ENCODE measurements at places on chromosomes 5 and 9.

DNA sequence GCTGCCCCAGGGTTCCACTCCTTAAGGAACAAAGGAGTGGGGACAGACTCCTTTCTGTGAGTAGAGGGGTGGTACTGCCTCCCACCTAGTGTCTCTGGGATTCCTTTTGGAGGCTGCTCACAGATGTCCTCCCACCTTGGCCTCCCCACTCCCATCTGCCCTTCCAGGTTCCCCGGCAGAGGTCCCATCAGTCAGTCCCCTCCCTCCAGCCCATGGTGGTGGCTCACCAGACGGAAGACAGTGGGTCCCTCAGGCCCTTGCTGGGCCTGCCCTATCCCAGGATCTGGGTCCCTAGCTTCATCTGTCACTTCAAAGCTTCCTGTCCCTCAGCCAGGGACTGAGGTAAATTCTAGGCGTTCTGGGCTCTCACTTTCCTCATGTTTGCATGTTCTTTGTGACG, 35.6 kb upstream of the NEK6 start:
- no peak for DNase-seq

DNA sequence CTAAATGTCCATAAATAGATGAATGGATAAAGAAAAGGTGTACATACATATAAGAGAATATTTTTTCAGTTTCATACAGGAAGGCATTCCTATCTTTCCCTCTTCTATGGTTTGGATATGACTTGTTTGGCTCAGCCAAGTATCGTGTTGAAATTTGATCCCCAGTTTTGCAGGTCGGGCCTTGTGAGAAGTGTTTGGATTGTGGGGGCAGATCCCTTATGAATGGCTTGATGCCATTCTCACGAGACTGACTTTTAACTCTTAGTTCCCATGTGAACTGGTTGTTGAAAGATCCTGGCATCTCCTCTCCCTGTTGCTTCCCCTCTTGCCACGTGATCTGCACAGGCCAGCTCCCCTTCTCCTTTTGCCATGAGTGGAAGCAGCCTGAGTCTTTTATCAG, 421.1 kb upstream of the FTMT start:
- DNase-seq: no peak

DNA sequence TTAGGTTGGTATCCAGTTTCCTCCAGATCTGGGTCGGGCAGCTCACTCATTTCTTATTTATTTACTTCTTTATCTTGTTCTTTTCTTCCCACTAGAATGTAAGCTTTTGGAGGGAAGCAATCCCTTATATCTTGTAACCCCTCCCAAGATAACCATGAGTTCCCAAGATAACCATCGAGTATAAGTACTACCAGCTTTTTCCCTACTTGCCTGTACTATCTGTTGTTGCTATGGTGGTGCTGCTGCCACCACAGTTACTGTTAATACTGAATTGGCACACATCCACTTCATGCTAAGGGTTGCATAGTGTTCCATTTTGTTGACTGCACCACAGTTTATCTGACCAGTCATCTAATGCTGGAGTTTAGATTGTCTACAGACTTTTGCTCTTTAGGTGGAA, 19.9 kb downstream of the NUP214 start:
- DNase-seq: no peak

DNA sequence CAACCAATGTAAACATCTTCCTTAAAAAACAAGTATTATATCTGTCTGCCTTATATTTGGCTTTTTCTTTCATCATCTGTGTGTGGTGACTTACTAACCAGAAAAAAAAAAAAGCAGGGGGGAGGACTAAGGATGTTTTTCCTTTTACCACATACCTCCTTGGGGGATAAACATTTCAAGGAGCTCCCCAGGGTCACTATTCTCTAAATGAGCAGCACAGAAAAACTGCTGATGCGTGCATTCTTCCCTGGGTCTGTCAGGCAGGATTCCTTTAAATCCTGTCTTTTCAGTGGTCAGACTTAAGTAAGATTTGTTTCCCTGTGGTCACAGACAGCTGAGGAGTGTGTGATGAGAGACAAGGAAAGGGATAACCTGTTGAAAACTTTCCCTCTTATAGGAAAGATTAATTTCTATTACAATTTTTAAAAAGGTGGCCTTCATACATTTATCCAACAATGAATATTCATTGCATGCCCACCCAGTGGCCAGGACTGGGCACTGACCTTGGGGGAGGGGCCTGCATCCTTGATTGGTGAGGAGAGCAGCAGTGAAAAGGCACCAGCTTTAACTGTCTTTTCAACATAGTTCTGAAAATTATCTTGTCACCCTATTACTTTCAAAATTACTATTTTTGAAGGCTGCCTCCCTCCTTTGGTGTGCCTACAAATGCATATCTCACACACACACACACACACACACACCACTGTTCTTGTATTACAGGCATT, 123.1 kb downstream of the TLE4 start:
- DNase-seq: no peak

GRCh38 chr5:33539212-33539611, 98.4 kb downstream of the TARS1 start:
- DNase-seq: no peak

- DNase-seq: no peak
These were observed 304.0 kb downstream of the PJA2 start for GRCh38 chr5:109105631-109106267.

GRCh38 chr5:20248118-20248517, 260.1 kb upstream of the CDH18 start:
- no peak for DNase-seq

GRCh38 chr9:98568234-98568908, 140.4 kb downstream of the GABBR2 start:
- DNase-seq: no peak

DNA sequence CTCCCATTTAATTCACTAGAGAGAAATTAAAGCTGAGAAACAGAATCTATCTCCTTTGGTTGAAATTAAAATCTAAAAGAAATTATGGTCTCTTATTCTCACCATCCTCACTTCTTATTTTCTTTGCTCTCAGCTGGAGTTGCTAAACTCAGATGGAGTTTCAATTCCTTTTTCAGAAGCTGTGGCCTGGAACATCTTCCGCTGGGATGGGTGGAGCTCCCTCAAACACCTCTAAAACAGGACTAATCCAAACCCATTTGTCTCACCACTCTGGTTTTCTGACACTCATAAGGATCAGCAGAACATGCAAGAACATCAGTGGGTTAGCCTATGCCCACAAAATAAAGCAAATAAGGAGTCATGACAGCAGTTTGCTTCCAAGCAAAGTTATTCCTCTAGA, 39.6 kb upstream of the CEP78 start:
- DNase-seq: no peak

GRCh38 chr9:136011703-136012496, 50.7 kb upstream of the UBAC1 start:
- no peak for DNase-seq

- no peak for DNase-seq
These were observed 31.4 kb upstream of the PSD2 start for GRCh38 chr5:139763930-139764791.

GRCh38 chr9:137083394-137084004, 3.3 kb upstream of the MAN1B1 start:
- DNase-seq: no peak

- no peak for DNase-seq
These were observed 49.5 kb downstream of the TJP2 start for GRCh38 chr9:69223605-69224004.

DNA sequence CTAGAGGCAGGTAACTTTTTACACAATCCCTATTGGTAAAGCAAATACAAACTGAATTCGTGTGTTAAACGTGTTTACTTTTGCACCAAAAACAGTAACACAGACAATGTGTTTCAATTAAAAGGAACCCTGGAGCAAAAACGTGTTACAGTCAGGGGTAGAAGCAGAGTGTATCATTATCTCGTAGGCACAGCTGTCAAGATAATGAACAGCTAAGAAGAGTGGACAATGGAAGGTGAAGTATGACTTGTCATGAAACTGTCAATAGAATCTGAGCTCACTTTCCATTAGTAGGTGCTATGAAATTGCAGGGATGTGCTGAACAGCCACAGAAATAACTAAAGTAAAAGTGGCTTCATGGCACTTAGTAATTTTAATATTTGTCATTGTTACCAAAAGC, 1229.8 kb upstream of the WWC1 start:
- no peak for DNase-seq

DNA sequence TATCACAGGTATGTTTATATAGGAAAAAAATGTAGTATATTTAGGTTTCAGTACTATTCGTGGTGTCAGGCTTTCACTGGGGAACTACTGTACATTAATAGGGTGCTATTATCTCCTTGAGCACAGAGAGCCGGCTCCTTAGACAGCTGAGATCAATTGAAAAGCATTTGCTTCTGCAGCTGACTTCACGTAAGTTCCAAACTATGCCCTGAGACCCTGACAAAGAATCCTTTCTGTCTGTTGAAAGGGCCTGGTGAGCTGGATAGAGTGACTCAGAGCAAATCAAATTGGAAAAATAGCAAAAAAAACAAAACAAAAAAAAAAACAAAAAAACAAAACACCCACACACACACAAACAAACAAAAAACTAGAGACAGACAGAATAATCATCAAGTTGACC, 652.0 kb downstream of the MTRR start:
- no peak for DNase-seq

- no peak for DNase-seq
These were observed 16.2 kb downstream of the GPR21 start for GRCh38 chr9:123049589-123050222.

DNA sequence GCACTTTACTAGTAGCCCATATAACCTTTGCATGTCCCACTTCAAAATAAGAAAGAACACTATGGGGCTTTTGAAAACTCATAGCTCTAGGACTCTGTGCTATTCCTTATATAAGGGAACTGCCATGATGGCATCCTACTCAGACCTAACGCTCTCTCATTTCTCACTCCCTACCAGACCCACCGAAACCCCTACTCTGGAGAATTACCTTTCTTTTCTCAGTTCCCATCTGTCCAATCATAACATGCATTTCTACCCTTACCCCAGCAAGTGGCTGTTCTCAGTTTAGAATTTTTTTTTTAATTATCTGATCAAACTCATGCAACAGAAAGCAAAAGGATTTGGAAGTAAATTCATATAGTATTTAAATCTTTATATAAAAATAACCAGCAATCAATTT, 27.3 kb downstream of the CARNMT1 start:
- no peak for DNase-seq

GRCh38 chr9:84858364-84858763, 188.8 kb downstream of the NTRK2 start:
- DNase-seq: no peak

DNA sequence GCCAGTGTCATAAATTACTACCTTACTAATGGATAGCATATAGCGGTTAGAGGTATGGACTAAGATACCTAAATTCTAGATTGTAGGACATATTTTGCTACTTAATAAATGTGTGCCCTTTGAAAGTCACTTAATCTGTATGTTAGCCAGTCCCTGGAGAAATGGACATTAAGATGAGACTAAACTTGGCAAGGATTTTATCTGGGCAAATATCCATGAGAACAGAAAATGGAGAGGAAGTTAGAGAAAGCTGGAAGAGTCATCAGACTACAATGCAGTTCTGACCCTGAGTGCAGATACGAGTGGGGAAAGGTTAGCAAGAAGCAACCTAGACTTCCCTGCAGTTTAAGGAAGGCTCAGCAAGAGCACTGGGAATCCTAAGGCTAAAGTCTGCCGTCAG, 33.0 kb downstream of the TBCA start:
- no peak for DNase-seq

GRCh38 chr5:90940227-90940995, 381.8 kb downstream of the ADGRV1 start:
- DNase-seq: peak; percentile 8

- no peak for DNase-seq
These were observed 672.5 kb upstream of the RORB start for GRCh38 chr9:73824671-73825070.

- DNase-seq: no peak
These were observed 217.6 kb downstream of the CDH18 start for GRCh38 chr5:19770396-19770795.

DNA sequence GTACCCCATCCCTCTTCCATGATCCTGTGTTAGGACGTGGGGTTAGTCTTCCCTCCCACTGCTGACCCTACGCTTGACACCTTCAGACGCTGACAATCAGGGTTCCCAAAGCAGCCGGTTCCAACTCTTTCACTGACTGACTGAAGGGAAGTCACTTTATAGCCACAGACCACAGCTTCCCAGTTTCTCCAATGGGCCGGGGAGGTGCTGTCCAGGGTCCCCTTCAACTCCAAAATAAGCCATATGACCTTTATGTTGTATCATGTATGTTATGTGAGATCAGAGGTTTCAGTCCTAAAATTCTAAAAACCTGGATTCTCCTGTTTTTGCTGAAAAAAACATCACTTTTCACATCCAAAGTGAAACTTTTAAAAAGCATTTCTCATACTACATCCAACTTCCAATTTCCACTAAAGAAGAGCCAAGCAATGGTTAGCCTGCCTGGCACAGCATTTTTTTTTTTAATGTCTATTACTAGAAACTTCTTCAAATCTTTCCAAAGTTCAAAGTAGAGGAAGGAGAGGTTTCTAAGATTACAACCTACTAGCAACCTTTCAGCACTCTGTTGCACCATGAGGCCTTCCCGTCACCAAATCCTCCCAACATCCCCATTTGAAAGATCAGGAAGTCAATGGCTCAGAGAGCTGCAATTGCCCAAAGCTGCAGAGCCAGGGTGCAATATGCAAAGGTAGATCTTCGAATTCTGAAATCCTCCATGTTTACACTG, 5.2 kb downstream of the EPB41L4B start:
- no peak for DNase-seq

GRCh38 chr9:81096625-81097024, 592.7 kb downstream of the TLE1 start:
- no peak for DNase-seq

DNA sequence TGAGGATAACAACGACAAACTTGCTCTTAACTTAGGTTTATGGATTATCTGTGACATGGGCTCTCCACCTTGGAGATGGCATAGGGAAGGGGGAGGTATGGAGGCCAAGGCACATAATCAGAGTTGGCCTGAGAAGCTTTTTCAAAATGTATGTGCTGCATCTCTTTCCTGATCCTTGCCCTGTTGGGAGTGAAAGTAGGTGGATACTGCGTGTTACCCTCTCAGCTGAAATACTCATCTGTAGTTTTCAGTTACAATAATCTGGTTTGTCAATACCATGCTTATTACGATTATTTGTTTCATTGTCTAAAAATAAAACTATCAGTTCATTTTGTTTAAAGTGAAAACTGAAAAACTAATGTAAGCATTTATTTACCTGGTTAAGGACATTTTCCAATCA, 86.7 kb downstream of the SLC44A1 start:
- DNase-seq: no peak

- DNase-seq: no peak
These were observed 102.0 kb downstream of the MVB12B start for GRCh38 chr9:126428534-126429175.

GRCh38 chr5:165135565-165135964, 1630.1 kb downstream of the MAT2B start:
- DNase-seq: no peak

All from activated T-cell treated with anti-CD3 and anti-CD28 coated beads for 24 hours (primary cell).